ENCODE measurements at places on chromosomes 16 and 17. TPM values are rescaled to one million over a fixed set of nuclear protein-coding genes. Genes with fewer than 3 reads are reported as not detected.

CFAP52 gene
- not detected for total RNA-seq

ORC6 gene
- total RNA-seq: 11.3 TPM

DNA sequence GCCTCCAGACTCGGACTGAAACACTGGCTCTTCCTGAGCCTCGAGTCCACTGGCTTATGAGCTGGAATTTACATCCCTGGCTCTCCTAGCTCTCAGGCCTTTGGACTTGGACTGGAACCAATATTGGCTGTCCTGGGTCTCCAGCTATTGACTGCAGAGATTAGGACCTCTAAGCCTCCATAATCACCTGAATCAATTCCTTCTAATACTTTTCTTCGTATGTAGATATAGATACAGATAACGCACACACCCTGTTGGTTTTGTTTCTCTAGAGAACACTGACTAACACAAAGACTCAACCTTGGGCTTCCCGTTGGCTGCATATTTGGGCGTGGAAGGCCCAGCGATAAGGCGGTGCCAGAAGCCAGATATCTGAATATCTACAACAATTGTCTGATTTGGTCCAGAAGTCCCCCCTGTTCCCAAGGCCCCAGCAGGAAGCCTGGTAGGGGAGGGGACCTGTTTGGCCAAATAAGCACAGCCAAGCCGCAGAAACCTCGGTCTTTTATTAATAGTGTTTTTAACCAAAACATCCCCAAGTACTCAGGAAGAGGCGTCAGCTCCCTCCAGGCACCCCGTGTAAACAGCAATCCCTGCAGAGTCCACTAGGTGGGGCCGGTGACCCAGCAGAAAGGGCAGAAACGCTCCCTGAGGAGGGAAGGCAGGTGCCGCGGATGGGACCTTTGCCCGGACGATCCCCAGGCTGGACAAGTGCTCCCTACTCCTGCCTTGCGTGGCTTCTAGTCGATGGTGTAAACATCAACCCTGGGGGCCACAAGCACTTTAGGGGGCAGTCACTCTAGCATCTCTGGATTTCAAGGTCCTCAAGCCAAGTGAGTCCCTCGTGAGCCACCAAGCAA, 57.0 kb downstream of the ABR start:
- peak overlapping the region; percentile 47 for H3K27ac ChIP-seq
- peak; percentile 90 for DNase-seq
- no peaks in the 10 kb centered on the region for H3K36me3 ChIP-seq

AOC2 gene
- 3.0 TPM for total RNA-seq

GRCh38 chr17:76197911-76198310, 42.4 kb downstream of the RNF157 start:
- H3K4me3 ChIP-seq: no peak overlapping the region
- H3K36me3 ChIP-seq: no peaks in the 10 kb centered on the region

DNA sequence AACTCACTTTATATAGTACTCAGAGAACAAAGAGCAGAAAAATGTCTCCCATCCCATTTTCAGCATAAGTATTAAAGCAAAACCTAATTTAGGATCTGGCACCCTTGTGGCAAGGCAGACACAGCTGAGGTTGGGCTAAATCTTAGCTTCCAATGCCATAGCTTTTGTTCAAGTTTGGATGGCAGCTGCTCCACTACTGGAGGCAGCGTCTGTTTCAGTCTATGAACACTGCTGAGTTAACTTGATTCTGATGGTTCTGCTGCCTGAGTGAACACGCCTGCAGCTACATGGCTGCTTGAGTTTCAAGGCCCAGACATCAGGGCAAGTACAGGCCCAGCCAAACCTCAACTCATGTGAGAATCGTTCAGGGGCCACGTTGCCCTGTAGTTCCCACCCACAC, 178.2 kb upstream of the RPH3AL start:
- H3K27me3 ChIP-seq: no peaks in the 10 kb centered on the region
- no peak for DNase-seq
- H3K4me3 ChIP-seq: no peak overlapping the region
- no peak overlapping the region for H3K27ac ChIP-seq
- no peaks in the 10 kb centered on the region for H3K4me1 ChIP-seq

DNA sequence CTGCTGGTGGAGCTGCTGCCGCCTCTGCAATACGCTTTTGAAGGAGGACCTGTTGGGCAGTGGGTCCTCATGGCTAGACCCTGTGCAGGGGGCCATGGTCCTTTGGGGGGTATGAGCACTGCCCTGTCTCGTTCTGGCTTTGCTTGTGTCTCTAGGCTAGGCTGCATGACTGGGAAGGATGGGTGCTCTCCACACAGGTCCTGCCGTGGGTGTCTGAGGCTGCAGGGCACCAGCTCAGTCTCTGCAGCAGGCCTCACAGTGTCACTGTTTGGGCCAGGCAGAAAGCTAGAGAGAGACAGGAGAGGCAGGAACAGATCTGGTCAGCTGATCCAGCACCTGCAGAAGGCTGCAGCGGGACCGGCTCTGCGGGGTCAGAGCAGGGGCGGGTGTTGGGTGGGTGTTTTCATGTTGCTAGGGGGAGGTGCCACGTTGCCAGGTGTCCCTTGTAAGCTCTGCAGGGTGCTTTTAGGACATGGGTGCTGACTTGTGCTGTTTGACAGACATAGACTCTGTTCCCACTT, 111.4 kb downstream of the SNX29 start:
- H3K36me3 ChIP-seq: no peaks in the 10 kb centered on the region
- H3K4me3 ChIP-seq: no peak overlapping the region
- no peaks in the 10 kb centered on the region for H3K27me3 ChIP-seq
- H3K4me1 ChIP-seq: no peaks in the 10 kb centered on the region
- no peak overlapping the region for H3K27ac ChIP-seq
- DNase-seq: no peak

DNA sequence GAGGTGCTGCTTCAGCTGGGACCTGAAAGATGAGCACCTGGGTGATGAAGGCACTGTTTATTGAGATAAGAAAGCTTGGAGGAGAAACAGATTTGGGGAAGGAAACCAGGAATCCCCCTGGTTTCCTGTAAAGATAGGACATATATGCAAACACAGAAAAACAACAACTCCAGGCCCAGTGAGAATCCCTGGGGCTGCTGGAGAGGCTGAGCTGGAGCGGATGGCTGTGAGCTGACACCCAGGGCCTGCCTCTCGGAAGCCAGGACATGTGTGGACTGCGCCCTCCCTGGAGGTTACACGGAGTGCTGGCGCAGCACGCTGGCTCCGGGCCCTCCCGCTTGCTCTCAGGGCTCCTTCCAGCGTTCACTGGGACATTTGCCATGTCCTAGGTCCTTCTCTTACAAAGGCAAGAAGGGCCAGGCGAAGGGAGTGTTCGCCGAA, 57.5 kb downstream of the CYB5B start:
- H3K27me3 ChIP-seq: no peaks in the 10 kb centered on the region
- H3K36me3 ChIP-seq: no peaks in the 10 kb centered on the region
- peak overlapping the region; percentile 68 for H3K27ac ChIP-seq

GRCh38 chr16:79597277-79598062, 3.1 kb downstream of the MAF start:
- no peak for DNase-seq
- H3K36me3 ChIP-seq: no peaks in the 10 kb centered on the region
- H3K27ac ChIP-seq: peak overlapping the region; percentile 98
- peak overlapping the region; percentile 82 for H3K4me3 ChIP-seq

ZSCAN10 gene
- total RNA-seq: not detected

GRCh38 chr16:84740596-84741116, 40.9 kb downstream of the USP10 start:
- H3K27me3 ChIP-seq: no peaks in the 10 kb centered on the region
- no peak overlapping the region for H3K4me3 ChIP-seq
- DNase-seq: no peak
- no peak overlapping the region for H3K27ac ChIP-seq
- no peaks in the 10 kb centered on the region for H3K36me3 ChIP-seq
- H3K4me1 ChIP-seq: peaks cover 8% of the 10 kb centered on the region

DNA sequence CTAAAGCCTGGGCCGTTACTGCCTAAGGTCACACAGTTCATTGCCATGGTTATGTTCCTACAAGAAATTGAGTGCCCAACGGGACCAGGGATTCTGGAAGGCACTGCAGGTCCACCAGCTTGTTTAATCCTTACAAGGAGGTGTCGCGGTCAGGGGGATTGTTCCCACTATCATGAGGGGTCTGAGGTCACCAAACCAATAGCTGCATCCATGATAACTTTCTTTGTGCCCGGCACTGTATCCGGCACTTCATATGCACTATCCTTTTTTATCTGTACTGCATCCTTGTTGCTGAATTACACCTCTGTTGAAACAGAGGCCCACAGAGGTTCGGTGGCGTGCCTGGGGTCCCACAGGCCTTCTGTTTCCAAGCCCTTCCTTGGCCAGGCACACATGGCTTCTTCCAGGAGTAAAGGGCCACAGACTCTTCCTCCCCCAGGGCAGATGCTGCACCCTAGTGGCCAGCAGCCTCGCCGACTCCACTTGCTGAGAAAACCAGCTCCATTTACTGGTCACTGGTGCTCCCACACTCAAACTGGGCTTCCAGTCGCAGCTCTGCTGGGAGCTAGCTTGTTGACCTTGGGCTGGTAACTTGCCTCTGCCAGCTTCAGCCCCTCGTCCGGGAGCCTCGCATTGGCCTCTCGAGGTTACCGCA, 82.0 kb upstream of the PLCG2 start:
- no peaks in the 10 kb centered on the region for H3K4me1 ChIP-seq
- H3K36me3 ChIP-seq: no peaks in the 10 kb centered on the region
- DNase-seq: no peak
- H3K27me3 ChIP-seq: no peaks in the 10 kb centered on the region
- H3K4me3 ChIP-seq: no peak overlapping the region

RGS11 gene
- total RNA-seq: 1.1 TPM

KRTAP4-4 gene
- not detected for total RNA-seq

GRCh38 chr17:81189670-81190530, 23.9 kb upstream of the AATK start:
- H3K27ac ChIP-seq: no peak overlapping the region
- H3K4me1 ChIP-seq: no peaks in the 10 kb centered on the region
- no peak overlapping the region for H3K4me3 ChIP-seq
- H3K27me3 ChIP-seq: no peaks in the 10 kb centered on the region

ANKRD40CL gene
- total RNA-seq: not detected

- H3K27ac ChIP-seq: no peak overlapping the region
- H3K36me3 ChIP-seq: no peaks in the 10 kb centered on the region
- H3K4me1 ChIP-seq: no peaks in the 10 kb centered on the region
- DNase-seq: no peak
- no peaks in the 10 kb centered on the region for H3K27me3 ChIP-seq
- no peak overlapping the region for H3K4me3 ChIP-seq
These were observed 183.9 kb downstream of the C16orf95 start for GRCh38 chr16:87133112-87133850.

DNA sequence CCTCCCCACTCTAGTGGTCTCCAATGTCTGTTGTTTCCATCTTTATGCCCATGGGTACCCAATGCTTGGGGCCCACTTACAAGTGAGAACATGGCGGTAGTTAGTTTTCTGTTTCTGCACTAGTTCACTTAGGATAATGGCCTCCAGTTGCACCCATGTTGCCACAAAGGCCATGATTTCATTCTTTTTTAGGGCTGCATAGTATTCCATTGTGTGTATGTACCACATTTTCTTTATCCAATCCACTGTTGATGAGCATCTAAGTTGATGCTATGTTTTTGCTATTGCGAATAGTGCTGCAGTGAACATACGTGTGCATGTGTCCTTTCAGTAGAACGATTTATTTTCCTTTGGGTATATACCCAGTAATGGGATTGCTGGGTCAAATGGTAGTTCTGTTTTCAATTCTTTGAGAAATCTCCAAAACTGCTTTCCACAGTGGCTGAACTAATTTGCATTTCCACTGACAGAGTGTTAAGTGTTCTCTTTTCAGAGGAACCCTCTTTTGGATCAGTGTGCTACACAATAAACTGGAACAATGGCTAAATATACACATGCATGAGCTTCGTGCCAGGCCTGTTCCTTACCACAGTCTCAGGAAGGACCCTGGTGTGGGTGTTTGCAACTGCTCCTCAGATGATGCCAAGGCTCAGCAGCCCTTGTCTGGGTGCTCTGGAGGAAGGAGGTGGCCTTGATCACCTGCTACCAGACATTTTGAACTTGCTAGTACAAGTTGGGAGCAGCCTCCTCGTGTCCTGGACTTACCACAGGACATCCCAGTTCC, 34.4 kb downstream of the KNOP1 start:
- no peak for DNase-seq
- H3K27me3 ChIP-seq: no peaks in the 10 kb centered on the region
- no peaks in the 10 kb centered on the region for H3K36me3 ChIP-seq
- H3K4me1 ChIP-seq: no peaks in the 10 kb centered on the region
- H3K4me3 ChIP-seq: no peak overlapping the region

ASPHD1 gene
- total RNA-seq: not detected

DNA sequence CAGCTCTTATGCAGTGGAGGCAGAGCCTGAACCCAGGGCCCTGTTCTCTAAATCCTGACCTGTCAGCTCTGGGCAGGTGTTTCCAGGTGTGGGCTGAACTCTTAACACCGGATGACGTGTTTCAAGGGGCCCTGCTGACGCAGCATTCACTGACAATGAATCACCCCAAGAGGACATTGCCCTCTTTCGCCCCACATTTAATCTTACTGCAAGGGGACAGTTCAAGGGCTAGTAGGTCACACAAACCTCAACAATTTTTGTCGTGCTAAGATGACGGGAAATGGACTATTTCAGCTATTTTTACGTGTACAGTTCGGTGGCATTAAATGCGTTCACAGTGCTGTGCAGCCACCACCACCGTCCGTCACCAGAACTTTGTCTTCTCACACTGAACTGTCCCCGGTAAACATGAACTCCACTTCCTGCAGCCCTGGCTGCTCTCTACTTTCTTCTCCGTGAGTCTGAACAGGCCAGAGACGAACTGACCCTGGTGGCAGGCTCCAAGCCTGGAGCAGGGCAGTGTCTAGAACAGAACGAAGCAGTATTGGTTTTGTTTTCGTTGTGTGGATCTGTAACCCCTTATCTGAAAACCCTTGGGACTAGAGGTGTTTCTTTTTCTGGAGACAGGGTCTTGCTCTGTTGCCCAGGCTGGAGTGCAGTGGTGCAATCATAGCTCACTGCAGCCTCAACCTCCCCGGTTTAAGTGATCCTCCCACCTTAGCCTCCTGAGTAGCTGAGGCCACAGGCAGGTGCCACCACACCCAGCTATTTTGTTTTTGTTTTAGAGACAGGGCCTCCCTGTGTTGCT, 88.4 kb upstream of the CIBAR2 start:
- no peak overlapping the region for H3K4me3 ChIP-seq
- H3K27ac ChIP-seq: no peak overlapping the region
- H3K27me3 ChIP-seq: no peaks in the 10 kb centered on the region

UTS2R gene
- not detected for total RNA-seq

KRT17 gene
- 12.6 TPM for total RNA-seq

GRCh38 chr16:27967169-27967568, 96.3 kb downstream of the GSG1L start:
- H3K4me3 ChIP-seq: no peak overlapping the region
- H3K27ac ChIP-seq: no peak overlapping the region
- DNase-seq: no peak

GRCh38 chr17:70168044-70168976, 1.0 kb upstream of the KCNJ2 start:
- no peaks in the 10 kb centered on the region for H3K27me3 ChIP-seq
- DNase-seq: peak; percentile 27
- peak overlapping the region; percentile 69 for H3K27ac ChIP-seq

ATP2C2 gene
- 0.79 TPM for total RNA-seq

- no peaks in the 10 kb centered on the region for H3K27me3 ChIP-seq
- no peaks in the 10 kb centered on the region for H3K36me3 ChIP-seq
- H3K4me1 ChIP-seq: no peaks in the 10 kb centered on the region
- no peak for DNase-seq
- H3K27ac ChIP-seq: no peak overlapping the region
These were observed 7.9 kb downstream of the GNAO1 start for GRCh38 chr16:56199164-56199563.

All from uterus (tissue), 4 donors.